ENCODE measurements at places on chromosomes 3 and 15.
A peak's percentile ranks its signal among the peaks of the same experiment; 100 is the strongest.

GRCh38 chr3:151604891-151605290 is 128.8 kb upstream of the AADACL2 start:
- DNase-seq: no peak

DNA sequence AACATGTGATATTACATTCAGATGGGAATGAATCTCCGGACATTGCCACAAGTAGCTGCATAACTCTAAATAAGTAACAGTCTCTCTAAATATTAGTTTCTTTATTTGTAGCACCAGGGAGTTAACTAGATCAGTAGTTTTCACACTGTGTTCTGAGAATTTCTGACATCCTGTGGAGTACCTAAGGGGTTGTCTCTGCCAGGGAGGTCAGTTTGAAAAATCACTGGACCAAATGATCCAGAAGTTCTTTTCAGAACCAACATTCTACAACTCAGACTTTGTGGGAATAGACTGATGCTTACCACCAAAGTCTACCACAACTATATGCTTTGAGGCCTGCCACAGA is 9.0 kb upstream of the ILDR1 start:
- peak; percentile 35 for DNase-seq

DNA sequence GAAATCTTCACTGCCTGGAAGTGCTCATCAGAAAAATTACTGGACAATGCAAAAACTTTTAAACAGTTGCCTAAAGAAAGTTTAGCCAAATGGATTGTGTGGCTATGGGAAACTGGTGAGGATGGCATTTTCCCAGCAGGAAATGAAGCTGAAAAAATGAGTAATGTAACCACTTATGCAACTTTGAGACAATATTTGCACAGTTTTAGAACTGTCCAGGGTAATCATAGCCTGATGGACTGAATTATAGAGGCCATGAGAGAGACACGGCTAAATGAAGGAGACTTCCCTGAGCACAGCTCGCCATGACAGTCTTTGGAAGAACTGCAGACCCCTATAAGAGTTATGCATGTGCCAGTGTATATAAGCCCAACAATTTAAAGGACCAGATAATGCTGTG is 881.5 kb downstream of the VGLL3 start:
- no peak for DNase-seq

- no peak for DNase-seq
Measured at GRCh38 chr3:123036352-123037014, 8.9 kb upstream of the SEMA5B start.

DNA sequence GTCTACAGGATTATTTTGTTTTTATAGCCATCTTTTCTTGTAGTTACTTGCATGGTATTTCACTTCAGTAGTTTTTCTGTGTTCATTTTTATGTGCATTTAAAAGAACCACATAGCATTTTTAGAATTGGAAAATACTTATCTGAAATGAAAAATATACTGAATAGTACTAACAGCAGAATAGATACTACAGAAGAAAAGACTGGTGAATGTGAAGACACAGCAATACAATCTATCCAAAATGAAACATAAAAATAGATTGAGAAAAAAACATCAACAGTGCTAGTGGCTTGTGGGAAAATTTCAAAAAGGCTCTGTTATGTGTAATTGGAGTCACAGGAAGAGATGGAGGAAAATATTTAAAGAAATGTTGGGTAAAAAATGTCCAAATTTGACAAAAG is 12.7 kb upstream of the DIPK2A start:
- no peak for DNase-seq

GRCh38 chr15:31278061-31278445 is 48.6 kb upstream of the KLF13 start:
- peak; percentile 48 for DNase-seq

DNA sequence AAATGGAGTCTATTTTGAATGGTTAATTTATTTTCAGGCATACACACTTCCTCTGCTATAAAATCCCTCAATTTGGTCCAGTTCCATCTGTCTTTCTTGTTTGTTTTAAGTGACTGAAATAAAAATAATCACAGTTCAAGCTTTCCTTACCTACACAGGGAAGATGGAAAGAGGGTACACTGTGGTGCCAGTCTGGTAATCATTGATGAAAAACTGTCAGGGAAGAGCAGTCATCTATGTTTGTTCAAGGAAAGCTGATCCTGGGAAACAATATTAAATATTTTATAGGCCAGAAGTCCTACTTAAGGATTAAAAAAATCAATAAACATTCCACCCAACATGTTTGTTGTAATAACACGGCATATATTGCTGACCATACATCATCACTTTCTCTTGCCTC is 115.2 kb upstream of the KCNMB2 start:
- DNase-seq: no peak

DNA sequence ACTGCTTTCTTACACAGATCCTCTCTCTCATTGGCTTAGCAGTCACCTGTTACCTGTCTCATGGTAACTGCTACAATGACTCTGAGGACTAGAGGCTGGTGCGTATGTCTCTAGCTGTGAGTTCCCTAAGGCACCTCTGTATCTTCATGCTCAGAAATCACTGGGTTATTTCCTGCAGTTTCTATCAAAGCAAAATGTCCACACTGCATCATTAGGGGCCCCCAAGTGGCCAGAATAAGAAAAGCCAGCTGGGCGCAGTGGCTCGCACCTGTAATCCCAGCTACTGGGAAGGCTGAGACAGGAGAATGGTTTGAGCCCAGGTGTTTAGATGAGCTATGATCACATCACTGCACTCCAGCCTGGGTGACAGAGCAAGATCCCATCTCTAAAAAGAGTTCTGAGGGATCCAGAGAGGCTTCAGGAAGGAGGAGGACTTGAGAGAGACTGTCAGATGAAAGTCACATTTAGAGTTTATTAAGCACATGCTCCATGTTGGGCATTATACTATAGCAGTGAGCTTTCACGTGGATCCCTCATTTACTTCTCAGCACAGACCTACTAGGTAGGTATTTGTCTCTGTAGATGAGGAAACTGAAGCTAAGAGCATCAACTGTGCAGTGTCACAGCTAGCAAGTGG is 2.3 kb upstream of the VPS18 start:
- DNase-seq: peak; percentile 81

DNA sequence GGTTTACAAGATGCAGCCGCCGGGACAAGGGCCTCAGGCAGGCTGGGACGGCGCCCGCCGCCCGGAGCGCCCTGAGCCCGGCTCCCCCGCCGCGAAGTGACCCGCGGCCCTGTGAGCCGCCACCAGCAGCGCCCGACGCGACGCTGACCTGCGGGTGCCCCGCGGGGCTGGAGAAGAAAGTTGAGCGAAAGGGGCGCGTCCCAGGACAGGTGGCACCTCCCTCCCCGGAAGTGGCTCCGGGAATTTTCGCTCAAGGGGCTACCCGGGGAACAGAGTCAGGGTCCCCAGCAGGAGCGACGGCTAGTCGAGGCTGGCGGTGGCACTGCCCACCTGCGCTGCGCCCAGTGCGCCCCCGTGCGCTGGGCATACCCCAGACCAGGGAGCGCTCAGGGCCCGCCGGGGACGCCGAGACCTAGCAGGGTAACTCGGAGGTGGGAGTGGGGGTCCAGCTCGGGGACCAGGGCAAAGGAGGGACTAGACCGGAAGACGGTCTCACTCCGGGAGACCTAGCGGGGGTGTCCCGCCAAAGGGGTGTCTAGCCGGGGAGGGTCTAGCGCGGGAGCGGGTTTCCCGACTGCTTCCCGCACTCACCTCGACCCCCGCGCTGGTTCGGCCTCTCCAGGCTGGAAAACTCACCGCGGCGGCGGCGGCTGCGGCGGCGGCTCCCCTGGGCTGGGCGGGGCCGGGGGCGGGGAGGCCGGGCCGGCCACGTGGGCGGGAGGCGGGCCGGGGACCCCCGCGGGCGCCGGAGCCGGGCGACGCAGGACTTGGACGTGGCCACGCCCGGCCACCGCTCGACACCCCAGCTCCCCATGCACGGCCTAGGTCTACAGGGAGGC is 18.4 kb downstream of the SPATA12 start:
- peak; percentile 72 for DNase-seq

- DNase-seq: no peak
Measured at GRCh38 chr3:159137949-159138348, 336.1 kb downstream of the MFSD1 start.

GRCh38 chr3:121624147-121624899 is 31.1 kb downstream of the FBXO40 start:
- DNase-seq: no peak

- DNase-seq: peak; percentile 76
Measured at GRCh38 chr3:177646749-177647148, 449.5 kb upstream of the TBL1XR1 start.

- peak; percentile 93 for DNase-seq
Measured at GRCh38 chr15:73908030-73908821, 18.0 kb upstream of the LOXL1 start.

DNA sequence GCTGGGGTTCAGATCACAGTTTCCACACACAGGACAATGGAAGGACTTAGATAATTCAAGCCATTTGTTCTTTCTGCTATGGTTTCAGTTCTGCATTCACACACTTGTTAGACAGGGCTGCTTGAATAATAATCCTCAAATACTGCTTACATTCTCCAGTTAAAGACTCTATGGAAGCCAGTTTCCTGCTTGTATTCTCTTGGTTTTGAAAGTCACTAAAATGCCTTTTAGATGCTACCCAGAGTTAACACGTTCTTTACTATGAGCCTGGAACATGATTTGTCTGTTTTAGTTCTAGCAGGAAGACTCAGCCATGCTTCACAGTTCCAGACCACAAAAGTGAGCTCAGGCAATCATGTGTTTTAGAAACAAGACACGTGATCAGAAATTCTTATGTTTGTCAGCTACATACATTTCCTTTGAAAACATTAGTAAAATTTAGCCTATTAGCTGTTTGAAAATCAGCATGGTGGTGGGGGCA is 152.4 kb downstream of the LEKR1 start:
- DNase-seq: no peak

DNA sequence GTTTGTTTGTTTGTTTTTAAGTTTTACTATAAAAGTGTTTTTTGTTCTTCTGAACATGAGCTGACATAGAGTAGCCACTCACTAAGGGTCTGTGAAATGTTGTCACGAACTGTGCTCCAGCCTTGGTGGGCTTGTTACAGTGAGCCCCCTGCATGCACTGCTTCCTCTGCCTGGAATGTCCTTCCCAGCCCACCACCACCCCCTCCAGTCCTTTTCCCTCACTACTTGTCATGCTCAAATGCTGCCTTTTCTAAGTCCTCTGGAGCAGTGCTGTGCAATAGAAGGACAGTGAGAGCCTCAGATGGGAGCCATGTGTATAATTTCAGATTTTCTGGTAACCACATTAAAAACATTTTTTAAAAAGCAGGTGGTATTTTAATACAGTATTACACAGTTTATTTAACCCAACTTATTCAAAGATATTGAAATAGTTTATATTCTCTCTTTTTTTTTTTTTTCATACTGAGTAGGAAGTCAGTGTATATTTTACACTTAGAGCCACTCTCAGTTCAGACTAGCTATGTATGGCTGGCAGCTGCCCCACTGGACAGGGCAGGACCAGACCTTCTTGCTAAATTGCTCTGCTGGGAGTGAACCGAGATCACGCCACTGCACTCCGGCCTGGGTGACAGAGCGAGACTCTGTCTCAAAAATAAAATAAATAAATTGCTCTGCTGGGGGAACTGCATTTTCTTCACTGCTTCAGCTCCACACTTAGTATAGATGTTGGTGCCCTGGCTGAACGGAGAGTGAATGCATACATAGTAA is 26.9 kb downstream of the MKRN2OS start:
- no peak for DNase-seq

DNA sequence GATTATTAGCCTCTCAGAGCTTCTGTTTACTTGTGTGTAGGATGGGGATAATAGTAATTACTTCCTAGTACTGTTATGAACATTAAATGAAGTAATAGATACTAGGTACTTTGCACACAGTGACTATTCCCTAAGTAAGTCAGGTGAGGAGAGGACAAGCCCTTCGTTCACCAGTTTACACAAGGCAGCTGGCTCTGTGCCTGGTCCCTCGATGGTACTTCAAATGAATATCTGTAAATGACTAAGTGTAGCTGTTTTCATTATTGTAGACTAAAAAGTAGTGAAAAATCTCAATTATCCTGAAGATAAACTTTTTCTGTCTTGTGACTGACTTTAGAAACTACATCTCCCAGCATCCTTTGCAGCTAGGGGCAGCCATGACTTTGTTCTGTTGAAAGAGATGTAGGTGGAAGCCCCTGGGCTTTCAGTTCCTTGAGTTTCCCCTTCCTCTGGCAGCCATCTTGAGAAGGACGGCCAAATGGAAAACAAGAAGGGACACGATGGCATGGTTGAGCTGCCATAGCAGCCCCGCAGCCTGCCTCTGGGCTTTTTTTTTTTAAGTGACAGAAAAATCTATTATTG is 11.7 kb upstream of the WNT7A start:
- DNase-seq: peak; percentile 66

GRCh38 chr3:129553171-129553570 is 10.2 kb downstream of the H1-8 start:
- no peak for DNase-seq

DNA sequence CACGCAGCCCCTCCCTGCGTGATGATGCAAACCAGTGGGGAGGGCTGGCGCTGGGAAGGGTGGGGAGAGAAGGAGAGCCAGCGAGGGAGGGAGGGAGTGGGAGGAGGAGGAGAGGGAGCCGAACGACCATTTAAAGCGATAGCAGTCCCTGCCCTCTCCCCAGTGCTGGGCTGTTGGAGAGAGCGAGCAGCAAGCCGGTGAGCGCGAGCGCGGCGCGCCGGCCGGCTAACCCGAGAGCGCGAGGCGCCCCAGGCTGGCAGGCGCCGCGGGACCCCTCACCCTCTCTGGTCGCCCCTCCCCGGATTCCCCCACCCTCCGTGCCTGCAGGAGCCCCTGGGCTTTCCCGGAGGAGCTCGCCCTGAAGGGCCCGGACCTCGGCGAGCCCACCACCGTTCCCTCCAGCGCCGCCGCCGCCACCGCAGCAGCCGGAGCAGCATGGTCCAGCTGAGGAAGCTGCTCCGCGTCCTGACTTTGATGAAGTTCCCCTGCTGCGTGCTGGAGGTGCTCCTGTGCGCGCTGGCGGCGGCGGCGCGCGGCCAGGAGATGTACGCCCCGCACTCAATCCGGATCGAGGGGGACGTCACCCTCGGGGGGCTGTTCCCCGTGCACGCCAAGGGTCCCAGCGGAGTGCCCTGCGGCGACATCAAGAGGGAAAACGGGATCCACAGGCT is at the start of gene GRM7:
Gene GRM7, plus strand, starts transcription at position 162 of the 671 bp plus-strand sequence.
- DNase-seq: no peak

DNA sequence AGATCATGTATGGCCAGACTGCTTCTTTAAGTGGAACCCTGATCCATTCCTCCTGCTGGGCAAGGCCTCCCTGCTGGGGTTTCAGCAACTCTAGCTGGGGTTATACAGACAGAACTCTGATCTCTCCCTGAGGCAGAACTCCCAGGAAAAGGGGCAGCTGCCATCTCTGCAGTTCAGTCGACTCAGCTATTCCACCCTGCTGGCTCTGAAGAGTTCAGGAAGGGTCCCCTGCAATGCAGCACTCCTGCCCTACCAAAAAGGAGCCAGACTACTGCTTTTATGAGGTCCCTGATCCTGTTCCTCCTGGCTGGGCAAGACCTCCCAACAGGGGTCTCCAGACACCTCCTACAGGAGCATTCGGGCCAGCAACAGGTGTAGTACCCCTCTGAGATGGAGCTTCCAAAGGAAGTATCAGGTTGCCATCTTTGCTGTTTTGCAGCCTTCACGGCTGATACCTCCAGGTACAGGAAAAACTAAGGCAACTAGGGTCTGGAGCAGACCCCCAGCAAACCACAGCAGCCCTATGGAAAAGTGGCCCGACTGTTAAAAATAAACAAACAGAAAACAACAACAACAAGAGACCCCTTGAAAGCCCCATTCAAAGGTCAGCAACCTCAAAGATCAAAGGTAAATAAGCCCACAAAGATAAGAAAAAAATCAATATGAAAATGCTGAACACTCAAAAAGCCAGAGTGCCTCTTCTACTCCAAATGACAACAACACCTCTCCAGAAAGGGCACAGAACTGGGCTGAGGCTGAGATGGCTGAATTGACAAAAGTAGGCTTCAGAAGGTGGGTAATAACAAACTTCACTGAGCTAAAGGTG is 14.2 kb upstream of the CP start:
- DNase-seq: no peak
